ENCODE measurements at places on chromosomes 3 and 15.
A peak's percentile ranks its signal among the peaks of the same experiment; 100 is the strongest.

DNA sequence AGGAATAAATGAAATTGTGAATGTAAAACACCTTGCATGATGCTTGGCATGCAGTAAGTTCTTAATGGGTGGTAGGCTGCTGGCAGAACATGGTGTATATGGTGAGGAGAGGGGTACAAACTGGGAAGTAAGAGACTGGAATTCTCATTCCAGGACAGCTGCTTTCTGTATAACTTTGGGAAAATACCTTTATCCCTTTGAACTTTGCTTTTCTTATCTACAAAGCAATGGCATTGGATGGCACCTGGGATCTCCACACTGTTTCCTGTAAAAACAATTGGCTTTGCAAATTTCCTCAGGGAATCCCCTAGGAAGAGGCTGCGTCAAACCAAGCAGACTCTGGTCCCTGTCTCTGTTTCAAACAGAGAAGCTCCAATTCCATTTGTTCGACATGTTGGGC, 100.7 kb upstream of the SLC4A7 start:
- peaks cover 12% of the 10 kb centered on the region for H3K4me1 ChIP-seq
- H3K27ac ChIP-seq = peak overlapping the region; percentile 69
- DNase-seq = no peak
- H3K27me3 ChIP-seq = no peaks in the 10 kb centered on the region

- DNase-seq = no peak
- H3K27me3 ChIP-seq = no peaks in the 10 kb centered on the region
- no peaks in the 10 kb centered on the region for H3K36me3 ChIP-seq
- H3K4me1 ChIP-seq = peaks cover 5% of the 10 kb centered on the region
These were observed 134.6 kb downstream of the CMSS1 start for GRCh38 chr3:99952306-99952705.

GRCh38 chr15:75713338-75713895, 769 bp upstream of the CSPG4 start:
- H3K27ac ChIP-seq = peak overlapping the region; percentile 79
- DNase-seq = no peak
- no peak overlapping the region for H3K4me3 ChIP-seq
- H3K27me3 ChIP-seq = no peaks in the 10 kb centered on the region
- no peaks in the 10 kb centered on the region for H3K36me3 ChIP-seq
- peaks cover 9% of the 10 kb centered on the region for H3K4me1 ChIP-seq

GRCh38 chr3:14915636-14916222, 31.7 kb upstream of the NR2C2 start:
- H3K4me1 ChIP-seq = no peaks in the 10 kb centered on the region
- no peak for DNase-seq
- no peaks in the 10 kb centered on the region for H3K36me3 ChIP-seq
- no peaks in the 10 kb centered on the region for H3K27me3 ChIP-seq
- H3K27ac ChIP-seq = no peak overlapping the region

- H3K27ac ChIP-seq = no peak overlapping the region
- no peaks in the 10 kb centered on the region for H3K4me1 ChIP-seq
- H3K36me3 ChIP-seq = no peaks in the 10 kb centered on the region
- DNase-seq = no peak
- H3K27me3 ChIP-seq = no peaks in the 10 kb centered on the region
These were observed 7.6 kb upstream of the MUSTN1 start for GRCh38 chr3:52842424-52842823.

- no peaks in the 10 kb centered on the region for H3K27me3 ChIP-seq
- DNase-seq = no peak
- H3K4me1 ChIP-seq = peaks cover 15% of the 10 kb centered on the region
- H3K36me3 ChIP-seq = no peaks in the 10 kb centered on the region
These were observed 55.2 kb upstream of the SMAD6 start for GRCh38 chr15:66646799-66647198.

DNA sequence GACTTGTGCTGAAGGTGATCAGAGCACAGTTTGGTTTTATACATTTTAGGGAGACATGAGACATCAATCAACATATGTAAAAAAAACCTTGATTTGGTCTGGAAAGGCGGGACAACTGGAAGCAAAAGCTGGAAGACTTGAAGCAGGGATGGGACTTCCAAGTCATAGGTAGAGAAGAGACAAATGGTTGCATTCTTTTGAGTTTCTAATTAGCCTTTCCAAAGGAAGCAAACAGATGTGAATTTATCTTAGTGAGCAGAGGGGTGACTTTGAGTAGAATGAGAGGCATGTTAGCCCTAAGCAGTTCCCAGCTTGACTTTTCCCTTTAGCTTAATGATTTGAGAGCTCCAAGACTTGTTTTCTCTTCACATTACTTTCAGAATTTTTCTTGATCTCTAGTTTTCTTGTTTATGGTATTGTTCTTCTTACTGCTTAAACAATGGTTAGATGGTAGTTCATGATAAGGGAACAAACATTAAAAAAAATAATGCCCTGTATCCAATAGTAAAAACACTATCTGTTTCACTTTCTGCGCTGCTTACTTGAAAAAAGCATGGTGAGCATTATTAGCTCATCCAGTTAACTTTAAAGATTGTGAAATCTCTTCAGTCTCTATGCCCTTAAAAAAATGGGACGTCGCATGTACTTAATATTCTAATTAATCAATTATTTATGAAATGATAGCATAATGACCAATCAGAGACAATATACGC, 48.5 kb upstream of the BCHE start:
- no peak for DNase-seq
- no peaks in the 10 kb centered on the region for H3K27me3 ChIP-seq
- H3K4me3 ChIP-seq = no peak overlapping the region
- no peak overlapping the region for H3K27ac ChIP-seq
- no peaks in the 10 kb centered on the region for H3K4me1 ChIP-seq

- peaks cover 25% of the 10 kb centered on the region for H3K4me1 ChIP-seq
- H3K27ac ChIP-seq = no peak overlapping the region
- no peak overlapping the region for H3K4me3 ChIP-seq
- DNase-seq = no peak
These were observed 25.4 kb upstream of the EDEM1 start for GRCh38 chr3:5162102-5162501.

DNA sequence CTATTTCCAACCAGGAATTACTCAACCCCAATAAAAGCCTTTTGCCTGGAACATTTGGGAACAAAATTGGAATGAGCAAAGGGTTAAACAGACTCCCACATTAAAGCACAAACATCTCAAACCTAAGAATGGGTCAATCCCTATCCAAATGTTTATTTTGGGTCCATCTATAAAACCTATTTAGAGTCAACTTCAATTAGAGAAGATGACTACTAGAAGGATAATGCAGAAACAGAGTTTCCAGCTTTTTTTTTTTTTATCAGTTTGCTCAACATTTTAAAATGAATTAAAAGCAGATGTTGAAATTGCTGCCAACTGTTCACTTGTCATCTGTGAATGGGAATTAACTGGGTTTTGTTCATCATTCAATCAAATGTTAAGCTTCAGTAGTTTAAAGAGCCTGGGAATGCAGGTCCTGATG, 4.1 kb upstream of the TBC1D23 start:
- no peak overlapping the region for H3K4me3 ChIP-seq
- H3K27me3 ChIP-seq = no peaks in the 10 kb centered on the region
- peaks cover 9% of the 10 kb centered on the region for H3K4me1 ChIP-seq
- no peaks in the 10 kb centered on the region for H3K36me3 ChIP-seq

GRCh38 chr3:40901298-40901697, 298.0 kb upstream of the CTNNB1 start:
- no peak overlapping the region for H3K27ac ChIP-seq
- no peak for DNase-seq
- no peaks in the 10 kb centered on the region for H3K36me3 ChIP-seq

- H3K36me3 ChIP-seq = no peaks in the 10 kb centered on the region
- DNase-seq = no peak
- H3K27ac ChIP-seq = peak overlapping the region; percentile 25
- H3K27me3 ChIP-seq = no peaks in the 10 kb centered on the region
These were observed 97.5 kb downstream of the IGF1R start for GRCh38 chr15:98745650-98746374.

- no peaks in the 10 kb centered on the region for H3K36me3 ChIP-seq
- no peak for DNase-seq
- H3K4me1 ChIP-seq = no peaks in the 10 kb centered on the region
- no peaks in the 10 kb centered on the region for H3K27me3 ChIP-seq
- no peak overlapping the region for H3K27ac ChIP-seq
These were observed 98.8 kb downstream of the ADAMTS17 start for GRCh38 chr15:100242989-100243388.

DNA sequence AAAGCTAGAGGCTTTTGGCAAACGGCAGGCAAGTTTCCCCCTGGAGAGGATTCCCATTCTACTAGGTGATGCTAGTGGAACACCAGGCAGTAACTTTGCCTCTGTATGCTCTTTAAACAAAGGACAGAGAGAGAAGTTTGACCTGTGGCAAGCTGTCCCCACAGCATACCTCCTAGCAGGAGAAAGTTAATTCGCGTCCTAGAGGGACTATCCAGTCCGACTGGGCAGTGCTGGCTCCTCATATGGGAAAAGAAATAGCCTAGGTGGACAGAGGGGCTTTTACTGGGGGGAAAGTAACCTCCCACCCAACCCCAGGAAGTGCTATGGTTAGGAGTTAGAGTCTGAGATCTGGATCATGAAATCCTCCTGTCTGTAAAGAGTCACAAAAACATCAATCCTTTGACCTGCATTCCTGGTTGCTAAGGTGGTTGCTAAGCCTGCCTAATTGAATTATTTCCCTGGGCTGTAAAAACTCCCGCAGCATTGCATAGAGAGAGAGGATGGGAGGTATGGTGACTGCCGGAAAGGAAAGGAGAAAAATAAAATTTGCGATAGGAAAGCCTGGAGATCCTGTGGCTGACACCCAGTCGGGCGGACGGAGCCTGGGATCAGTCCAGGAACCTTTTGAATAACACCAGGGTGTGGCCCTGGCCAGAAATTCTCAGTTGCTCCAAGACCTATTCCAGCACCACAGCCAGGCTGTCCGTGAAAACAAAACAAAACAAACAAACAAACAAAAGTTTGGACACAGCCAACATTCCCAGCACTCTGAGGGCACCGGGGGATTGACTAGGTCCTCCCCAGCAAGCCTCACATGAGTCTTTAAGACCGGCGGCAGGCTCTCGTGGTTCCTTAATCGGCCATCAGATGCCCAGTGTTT, 67.7 kb upstream of the ATP11B start:
- H3K4me3 ChIP-seq = peak overlapping the region; percentile 34
- H3K4me1 ChIP-seq = peaks cover 11% of the 10 kb centered on the region
- H3K27me3 ChIP-seq = no peaks in the 10 kb centered on the region
- no peak overlapping the region for H3K27ac ChIP-seq

DNA sequence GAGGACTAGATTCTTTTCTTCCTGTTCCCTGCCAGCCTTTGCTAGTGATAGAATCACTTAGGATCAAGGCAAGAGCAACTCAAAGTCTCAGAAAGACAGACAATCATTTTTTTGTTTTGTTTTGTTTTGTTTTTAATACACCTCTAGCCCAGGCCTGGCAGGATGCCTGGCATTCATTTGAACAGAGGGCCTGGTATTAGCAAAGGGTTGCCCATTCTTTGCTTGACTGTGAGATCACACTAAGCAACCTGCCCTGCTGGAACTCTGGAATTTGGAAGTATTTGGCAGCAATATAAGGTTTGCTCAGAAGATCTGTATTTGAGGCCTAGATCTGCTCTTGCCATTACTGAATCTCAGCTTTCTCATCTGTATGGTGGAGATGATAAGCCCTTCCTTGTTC, 21.8 kb upstream of the ATP13A5 start:
- no peak for DNase-seq
- H3K27ac ChIP-seq = no peak overlapping the region
- H3K4me1 ChIP-seq = no peaks in the 10 kb centered on the region

Data from Panc1 (cell line).